ENCODE measurements at places on chromosomes 6 and 20. TPM values are rescaled to one million over a fixed set of nuclear protein-coding genes. Genes with fewer than 3 reads are reported as not detected.
A peak's percentile ranks its signal among the peaks of the same experiment; 100 is the strongest.

Gene STMND1
- 0.43 TPM for total RNA-seq

Gene ANKRD60
- total RNA-seq = not detected

Gene KIF25
- total RNA-seq = not detected

Gene PPIL6
- 3.4 TPM for total RNA-seq

Gene DACT2
- 7.6 TPM for total RNA-seq

Gene ZSCAN31
- total RNA-seq = 6.2 TPM

Gene RHAG
- total RNA-seq = not detected

Gene GNMT
- 0.39 TPM for total RNA-seq

Gene OPN5
- 4.6 TPM for total RNA-seq

Gene HBS1L
- 71.0 TPM for total RNA-seq

GRCh38 chr20:62971211-62971949 lies 18.9 kb downstream of the SLC17A9 start:
- DNase-seq = no peak

DNA sequence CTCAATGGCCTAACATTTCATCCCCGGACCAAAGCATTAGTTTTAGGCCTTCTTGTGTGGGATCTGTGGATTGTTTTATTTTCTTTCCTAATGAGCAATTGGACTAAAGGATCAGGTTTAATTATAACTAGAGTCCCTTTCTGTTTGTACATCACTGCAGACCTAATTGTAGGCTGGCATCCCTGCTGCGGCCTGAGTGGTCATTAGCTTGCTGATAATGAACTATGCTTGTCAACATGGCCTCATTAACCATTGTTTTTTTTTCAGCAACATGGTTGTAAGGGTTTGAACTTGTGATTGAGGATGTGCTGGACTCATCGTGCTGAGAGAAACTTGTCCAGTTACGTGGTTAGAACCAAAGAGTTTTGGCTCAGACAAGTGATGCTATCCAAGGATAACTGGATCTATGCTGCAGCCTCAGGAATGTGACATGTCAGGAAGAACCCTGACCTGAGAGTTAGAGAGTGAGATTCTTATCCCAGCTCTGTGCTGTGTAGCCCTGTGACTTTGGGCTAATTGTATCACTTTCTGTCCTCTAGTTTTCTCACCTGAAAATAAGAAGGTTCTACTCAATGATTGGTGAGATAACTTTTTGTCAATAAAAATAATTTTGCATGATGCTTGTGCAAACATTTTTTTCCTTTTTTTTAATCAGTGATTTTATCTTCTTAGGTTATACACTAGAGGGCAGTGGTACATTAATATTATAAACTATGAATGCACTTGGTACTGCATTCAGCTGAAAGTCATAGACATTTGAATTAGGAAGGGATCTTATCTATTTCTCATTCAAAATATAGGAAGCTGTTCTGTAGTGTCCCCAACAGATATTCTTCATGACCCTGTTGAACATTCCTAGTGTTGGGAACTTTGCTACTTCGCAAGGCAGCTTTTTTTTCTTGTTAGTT lies 140.9 kb downstream of the RNF144B start:
- no peak for DNase-seq

DNA sequence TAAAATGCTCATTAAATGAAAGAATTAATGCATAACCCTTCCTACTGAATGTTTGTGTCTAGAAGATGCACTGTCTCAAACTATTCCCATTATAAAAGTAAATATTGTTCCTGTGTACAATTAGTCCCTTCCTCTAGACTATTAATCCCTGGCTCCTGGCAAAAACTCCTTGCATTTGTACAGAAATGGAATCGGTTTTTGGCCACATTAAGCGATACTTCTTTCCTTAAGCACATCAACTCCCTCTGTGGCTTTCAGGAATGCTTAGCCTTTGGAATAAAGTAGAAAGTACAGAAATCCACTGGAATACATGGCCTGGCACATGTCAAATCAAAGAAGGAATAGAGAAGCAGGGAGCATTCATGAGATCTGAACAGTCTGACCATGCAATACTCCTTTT lies 179.8 kb downstream of the GMPR start:
- DNase-seq = no peak

GRCh38 chr6:43977404-43978111 lies 149.7 kb downstream of the MRPL14 start:
- peak; percentile 37 for DNase-seq

GRCh38 chr6:108710030-108710429 lies 138.2 kb upstream of the ARMC2 start:
- no peak for DNase-seq

DNA sequence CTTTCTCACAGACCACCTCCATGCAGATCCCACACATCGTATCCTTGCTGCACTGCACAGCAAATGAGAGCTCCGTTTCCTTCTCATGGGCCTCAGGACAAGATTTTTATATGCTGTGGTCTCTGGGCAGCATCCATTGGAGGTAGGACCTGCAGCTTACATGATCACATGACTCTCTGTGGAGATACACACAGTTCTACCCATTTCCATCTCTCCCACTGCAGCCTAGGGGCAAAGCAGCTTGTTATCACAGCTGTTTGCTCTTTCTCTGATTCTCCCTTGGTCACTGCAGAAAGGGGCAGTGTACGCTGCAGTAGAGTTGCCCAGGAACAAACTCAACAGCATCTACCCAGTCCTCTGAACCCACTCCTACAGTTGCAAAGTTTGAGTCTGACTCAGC lies 48.9 kb downstream of the ZNF334 start:
- DNase-seq = no peak

DNA sequence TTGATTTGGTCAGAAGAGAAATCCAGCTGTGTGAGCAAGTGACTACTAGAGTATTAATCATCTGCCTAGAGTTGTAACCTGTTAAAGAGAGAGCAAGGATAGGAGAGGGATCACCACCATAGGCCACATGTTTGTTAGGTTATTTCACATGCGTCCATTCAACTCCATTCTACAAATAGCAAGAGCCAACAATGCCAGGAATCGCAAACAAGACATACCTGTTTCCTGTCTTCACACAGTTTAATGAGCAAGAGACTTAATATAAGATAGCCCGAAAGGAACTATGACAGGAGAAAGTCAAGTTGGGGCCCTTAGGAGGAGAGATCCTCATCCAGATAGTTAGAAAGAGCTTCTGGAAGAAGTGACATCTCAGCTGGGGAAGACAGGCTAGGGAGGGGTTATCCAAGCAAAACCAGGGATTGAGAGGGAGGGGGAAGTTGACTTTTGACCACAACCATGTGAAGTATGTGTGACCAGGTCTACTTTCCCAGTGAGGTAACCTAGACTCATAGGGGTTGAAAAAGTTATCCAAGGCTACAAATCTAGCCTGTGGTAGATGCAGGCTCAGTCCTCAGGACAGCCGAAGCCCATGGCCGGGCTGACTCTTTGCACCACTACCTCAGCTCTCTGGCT lies 147.4 kb downstream of the ALDH8A1 start:
- no peak for DNase-seq

- DNase-seq = peak; percentile 73
Measured at GRCh38 chr6:7108196-7108963, 619 bp downstream of the RREB1 start.

DNA sequence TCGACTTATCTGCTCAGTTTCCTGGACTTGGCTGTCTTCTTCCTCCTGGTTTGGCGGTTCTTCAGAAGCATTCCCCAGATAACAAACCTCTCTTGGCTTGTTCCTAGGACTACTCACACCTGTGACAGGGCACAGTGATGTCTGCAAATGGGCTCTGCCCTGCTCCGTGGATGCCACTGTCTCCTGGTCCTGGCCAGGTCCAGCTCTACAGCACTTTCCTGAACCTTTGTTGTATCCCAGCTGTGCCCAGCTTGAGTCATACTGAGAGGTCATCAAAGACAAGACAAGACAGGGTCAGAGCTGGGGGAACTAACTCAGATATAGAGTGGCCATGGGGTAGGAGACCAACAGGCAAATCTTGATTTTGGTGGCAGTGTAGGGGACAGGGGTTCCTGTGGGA lies 102.7 kb upstream of the SLC22A23 start:
- DNase-seq = no peak

DNA sequence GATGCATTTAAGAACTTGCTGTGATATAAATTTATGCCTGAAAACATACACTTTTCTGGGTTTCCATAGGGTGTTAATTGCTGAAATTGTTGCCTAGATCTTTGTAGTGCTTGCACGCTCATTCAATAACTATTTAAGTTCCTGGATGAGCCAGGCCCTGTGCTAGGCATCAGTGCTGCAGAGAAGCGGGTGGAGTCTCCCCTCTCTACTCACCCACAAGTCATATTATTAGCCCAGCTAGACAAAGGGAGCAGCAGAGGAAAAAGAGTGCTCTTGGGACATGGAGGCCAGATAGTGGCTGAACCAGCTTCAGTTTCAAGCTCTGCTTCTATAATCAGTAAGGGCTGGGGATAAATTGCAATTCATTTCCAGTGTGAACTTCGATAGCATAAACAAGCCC lies 329.1 kb downstream of the TFAP2B start:
- DNase-seq = no peak

GRCh38 chr6:105755885-105756284 lies 330.3 kb upstream of the PRDM1 start:
- no peak for DNase-seq

GRCh38 chr6:25136854-25137253 lies 142.3 kb upstream of the CARMIL1 start:
- DNase-seq = no peak

GRCh38 chr6:10154251-10154650 lies 260.6 kb downstream of the TFAP2A start:
- DNase-seq = no peak

GRCh38 chr6:108727966-108728730 lies 120.1 kb upstream of the ARMC2 start:
- no peak for DNase-seq

DNA sequence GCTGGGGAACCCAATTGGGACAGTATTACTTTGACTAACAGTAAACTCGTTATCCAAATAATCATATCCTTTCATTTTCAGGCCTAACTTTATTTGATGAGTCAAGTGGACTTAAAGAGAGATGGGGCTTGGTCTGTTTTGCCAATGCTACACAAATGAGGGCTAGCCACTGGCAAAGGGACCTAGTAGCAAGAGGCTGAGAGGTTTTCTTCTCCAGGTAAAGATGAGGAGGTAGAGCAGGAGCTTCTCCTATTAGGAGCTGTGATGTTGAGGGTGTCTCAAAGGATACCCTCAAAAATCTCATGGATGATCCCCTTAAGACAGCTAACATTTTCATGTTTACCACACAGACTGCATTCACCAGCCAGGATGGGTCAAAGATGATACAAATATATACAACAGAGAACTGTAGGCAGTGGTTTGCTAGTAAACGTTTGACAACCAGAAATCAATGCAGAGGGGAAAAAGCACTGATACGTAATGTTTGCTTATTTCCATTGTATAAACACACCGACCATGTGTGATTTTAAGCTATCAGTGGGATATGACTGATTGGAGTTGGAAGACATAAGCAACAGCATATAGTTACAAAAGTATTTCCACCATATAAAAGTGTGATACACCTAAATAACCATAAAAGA lies 153.3 kb downstream of the IBTK start:
- DNase-seq = no peak

- DNase-seq = no peak
Measured at GRCh38 chr6:159493231-159493897, 199.7 kb downstream of the SOD2 start.

DNA sequence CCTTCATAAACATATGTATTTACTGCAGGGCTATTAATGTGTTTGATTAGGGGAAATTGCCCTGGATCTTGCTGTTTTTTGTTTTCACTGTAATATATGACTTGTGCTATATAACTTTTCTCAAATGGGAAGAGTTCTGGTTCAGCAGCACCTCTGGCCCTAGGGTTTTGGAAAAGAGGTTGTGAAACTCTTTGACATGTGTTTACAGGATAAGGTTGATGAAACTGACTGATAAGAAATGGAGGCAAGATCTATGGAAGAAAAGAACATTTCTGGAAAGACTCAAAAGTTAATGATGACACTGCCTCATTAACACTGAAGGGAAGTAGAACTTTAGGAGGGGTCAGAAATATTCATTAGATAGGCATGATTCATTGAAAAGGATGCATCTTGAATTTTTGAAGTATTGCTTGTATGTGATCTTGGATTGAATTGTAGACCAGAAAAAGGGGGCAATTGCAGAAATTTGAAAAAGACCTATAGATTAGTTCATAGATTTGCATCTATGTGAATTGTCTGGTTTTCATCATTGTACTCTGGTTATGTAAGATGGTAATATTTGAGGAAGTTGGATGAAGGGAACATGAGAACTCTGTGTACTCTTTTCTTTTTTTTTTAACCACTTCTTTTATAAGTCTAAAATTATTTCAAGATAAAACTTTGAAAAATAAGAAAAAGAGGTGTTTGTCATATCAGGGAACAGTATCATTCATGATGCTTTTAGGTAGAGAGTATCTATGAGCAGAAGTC lies 54.0 kb downstream of the UTRN start:
- DNase-seq = no peak

GRCh38 chr20:1373614-1374013 lies 19.2 kb downstream of the FKBP1A start:
- no peak for DNase-seq

DNA sequence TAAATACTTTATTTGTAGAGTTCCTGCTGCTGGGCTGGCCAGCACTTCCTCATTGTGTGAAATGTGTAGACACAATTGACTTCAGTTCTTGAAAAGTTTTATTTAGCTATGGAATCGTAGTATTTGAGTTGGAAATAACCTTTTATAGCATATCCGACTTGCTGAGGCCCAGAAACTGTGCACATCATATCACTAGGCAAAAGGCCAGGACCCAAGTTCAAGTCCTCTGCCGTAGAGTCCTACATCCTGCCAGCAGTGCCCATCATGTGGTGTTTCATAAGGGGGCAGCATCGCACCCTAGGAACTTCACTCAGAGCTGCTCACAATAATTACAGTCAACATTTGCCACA lies 207.7 kb upstream of the SNX9 start:
- DNase-seq = no peak

GRCh38 chr6:116941727-116942126 lies 64.7 kb downstream of the RFX6 start:
- DNase-seq = no peak

DNA sequence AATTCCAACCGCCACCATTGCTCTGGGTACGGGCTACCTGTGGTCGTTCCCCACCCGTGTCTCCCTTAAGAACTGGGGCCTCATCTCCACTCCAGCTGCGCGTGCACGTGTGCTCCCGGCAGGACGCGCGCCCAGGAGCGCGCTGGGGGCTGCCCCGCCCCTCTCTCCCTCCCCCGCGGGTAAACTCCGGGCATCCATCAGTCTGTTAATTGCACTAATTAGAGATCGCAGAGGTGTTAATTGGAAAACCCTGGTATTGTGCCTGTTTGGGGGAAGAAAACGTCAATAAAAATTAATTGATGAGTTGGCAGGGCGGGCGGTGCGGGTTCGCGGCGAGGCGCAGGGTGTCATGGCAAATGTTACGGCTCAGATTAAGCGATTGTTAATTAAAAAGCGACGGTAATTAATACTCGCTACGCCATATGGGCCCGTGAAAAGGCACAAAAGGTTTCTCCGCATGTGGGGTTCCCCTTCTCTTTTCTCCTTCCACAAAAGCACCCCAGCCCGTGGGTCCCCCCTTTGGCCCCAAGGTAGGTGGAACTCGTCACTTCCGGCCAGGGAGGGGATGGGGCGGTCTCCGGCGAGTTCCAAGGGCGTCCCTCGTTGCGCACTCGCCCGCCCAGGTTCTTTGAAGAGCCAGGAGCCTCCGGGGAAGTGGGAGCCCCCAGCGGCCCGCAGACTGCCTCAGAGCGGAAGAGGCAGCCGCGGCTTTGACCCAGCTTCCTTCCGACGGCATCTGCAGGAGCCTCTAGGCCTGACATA lies 14.4 kb downstream of the FOXP4 start:
- no peak for DNase-seq
